Stimulated activated CD8-positive, alpha-beta memory T cell treated with anti-CD3 and anti-CD28 coated beads, Interleukin-4, amount 100 ng/mL, for 4 hours (primary cell): ENCODE measurements at places on chromosomes 5 and 9.

DNA sequence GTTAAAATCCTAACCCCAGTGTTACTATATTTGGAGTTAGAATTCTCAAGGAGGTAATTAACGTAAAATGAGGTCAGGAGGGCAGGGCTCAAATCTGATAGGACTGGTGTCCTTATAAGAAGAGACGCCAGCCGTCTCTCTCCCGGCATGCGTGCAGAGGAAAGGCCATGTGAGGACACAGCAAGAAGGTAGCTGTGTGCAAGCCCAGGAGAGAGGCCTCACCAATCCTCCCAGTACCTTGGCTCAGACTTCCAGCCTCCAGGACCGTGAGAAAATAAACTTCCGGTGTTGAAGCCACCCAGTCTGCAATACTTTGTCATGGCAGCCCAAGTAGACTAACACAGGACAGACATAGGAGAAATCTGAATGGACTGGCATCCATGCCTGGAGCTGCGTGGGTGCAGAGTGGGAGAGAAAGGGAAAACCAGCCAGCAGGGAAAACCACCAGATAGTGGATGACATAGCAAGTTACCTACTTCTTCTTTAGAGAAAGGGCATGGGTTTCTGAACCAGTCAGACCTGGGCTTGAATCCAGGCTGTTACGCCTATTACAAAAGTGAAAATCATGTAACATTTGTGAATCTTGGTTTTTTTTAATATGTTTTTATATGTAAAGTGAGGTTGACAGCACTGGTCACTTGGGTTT is 89.2 kb downstream of the FSTL4 start:
- no peak for DNase-seq

DNA sequence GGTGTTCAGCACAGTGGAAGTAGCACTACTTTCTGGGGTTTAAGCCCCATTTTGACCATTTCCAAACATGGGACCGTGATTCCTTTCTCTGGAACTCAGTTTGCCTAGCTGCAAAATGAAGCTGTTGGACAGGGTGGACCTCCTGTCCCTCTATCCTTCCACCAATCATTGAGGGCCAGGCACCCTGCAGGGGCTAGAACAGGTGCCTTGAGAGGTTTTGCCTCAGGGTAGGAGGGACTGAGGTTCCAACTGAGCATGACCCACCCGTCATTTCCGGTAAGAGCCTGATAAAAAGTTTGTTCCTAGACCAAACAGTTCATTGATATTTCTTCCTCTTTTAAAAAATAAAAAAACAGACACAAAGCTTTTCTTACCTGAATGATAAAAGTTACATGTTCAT is 116.5 kb downstream of the MVB12B start:
- DNase-seq: no peak

DNA sequence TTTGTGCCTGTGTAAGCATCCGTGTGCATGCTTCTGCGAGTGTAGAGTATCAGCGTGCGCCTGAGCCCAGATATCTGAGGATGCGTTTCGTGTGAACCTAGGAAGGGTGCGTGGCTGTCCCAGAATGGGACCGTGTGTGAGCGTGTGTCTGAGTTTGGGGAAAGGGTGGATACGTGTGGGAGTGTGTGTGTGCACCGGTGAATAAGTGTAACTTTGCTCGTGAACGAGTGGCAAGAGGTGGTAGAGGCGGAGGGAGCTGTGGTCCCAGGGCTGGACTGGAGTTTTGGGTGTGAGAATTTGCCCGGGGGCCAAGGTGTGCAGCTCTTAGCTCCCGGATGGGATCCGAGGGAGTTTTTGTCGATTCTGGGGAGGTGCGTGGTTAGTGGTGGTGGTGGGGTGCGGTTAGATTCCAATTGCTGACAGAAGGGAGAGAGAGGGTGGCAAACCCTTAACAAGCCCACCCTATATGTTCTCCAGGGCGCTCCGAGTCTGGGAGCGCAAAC is 686 bp upstream of the COL27A1 start:
- no peak for DNase-seq

- DNase-seq: no peak
These were observed 11.4 kb upstream of the PTGDS start for GRCh38 chr9:136965771-136966484.

GRCh38 chr5:132056610-132057497 is 3.6 kb upstream of the IL3 start:
- no peak for DNase-seq

DNA sequence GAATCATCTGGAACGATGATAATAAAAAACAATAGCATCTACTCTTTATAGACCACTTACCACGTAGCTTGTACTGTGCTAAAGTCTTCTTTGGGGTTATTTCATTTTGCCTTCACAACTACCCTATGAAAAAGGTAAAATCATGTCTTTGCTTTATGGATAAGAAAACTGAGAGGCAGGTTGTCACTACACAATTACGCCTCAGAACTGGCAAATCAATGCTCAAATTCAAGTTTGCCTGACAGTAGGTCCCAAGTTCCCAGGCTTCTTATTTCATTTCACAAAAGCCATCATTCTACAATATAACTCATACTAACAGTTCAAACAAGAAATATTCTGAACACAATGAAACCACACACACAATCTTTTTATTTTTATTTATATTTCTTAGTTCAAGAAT is 258.5 kb downstream of the GABRB2 start:
- no peak for DNase-seq

DNA sequence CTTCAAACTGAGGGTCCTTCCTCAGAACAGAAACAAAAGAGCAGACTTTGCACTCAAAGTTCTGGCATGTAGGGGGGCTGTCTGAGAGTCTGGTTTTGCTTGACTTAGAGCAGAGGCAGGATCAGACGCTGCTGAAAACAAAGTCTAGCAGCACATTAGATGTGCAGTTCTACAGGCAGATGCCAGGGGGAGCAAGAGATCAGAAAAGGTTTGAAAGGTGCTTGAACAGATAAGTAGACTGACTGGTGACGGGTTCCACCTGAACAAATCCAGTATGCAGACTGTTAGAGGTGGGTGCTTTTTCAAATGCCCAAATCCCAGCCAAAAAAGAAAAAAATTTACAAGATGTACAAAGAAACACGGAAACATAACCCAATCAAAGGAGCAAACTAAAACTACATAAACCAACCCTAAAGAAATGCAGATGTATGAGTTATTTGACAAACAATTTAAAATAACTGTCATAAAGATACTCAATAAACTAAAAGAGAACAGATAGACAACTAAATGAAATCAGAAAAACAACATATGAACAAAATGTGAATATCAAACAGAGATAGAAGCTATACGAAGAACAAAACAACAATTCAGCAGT is 194.7 kb upstream of the FREM1 start:
- no peak for DNase-seq
